ENCODE measurements at places on chromosomes 3 and 15.

GRCh38 chr3:11356269-11356668, 84.1 kb downstream of the ATG7 start:
- DNase-seq = no peak

GRCh38 chr3:25153561-25153960, 274.5 kb upstream of the RARB start:
- no peak for DNase-seq

GRCh38 chr15:83320404-83320803, 35.9 kb upstream of the BNC1 start:
- no peak for DNase-seq

DNA sequence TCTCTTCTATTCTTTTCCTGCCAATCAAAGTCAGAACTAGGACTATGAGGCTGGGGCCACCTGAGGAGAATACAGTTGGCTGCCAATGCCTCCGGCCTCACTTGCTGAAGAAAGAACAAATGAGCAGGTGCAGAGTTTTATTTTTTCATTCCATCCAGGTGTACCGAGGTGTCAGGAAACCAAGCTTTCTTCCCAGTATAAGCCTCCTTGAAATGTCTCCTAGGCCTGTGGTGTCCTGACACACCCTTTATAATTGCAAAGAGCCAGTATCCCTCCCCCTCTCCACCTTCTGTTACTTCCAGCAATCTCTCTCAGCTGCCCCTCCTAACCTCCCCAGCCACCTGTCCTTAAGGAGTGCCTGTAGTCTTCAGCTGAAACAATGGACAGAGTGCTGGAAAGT, 127.9 kb downstream of the SLC9A9 start:
- DNase-seq = no peak

- DNase-seq = no peak
Observed at GRCh38 chr3:63228677-63229076, 49.4 kb upstream of the SYNPR start.

GRCh38 chr3:11131371-11131770, 22.9 kb upstream of the HRH1 start:
- no peak for DNase-seq

GRCh38 chr3:133401374-133402135, 1.7 kb downstream of the BFSP2 start:
- DNase-seq = no peak

- no peak for DNase-seq
Observed at GRCh38 chr15:22978691-22979237, 1.4 kb downstream of the CYFIP1 start.

GRCh38 chr3:8767667-8768363, 1.6 kb downstream of the OXTR start:
- DNase-seq = no peak

- DNase-seq = no peak
Observed at GRCh38 chr3:102265720-102266119, 169.1 kb upstream of the ZPLD1 start.

- no peak for DNase-seq
Observed at GRCh38 chr3:194723846-194724618, 38.3 kb downstream of the FAM43A start.

- DNase-seq = no peak
Observed at GRCh38 chr3:24713516-24713915, 218.9 kb upstream of the THRB start.

DNA sequence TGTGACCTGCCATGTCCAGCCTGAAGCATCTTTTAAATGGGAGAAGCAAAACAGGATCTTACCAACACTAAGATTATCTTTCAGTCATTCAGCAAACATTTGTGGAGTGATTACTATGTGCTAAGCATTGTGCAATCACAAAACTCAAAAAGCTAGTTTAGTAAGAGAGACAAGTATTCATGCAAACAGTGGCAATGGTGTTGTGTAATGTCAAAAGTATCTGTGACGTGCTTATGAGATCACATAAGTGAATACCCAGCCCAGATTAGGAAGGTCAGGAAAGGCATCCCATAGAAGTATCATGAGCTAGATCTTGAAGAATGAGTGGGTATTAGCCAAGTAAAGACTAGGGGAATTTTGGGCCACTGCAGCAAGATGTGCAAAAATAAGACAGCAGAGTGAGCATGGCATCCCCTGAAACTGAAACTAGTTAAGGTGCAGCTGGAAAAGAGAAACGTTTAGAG, 32.1 kb downstream of the SEC62 start:
- no peak for DNase-seq

- no peak for DNase-seq
Observed at GRCh38 chr15:60350108-60350507, 47.7 kb downstream of the ANXA2 start.

GRCh38 chr15:61780278-61780980, 279.8 kb downstream of the VPS13C start:
- DNase-seq = no peak

DNA sequence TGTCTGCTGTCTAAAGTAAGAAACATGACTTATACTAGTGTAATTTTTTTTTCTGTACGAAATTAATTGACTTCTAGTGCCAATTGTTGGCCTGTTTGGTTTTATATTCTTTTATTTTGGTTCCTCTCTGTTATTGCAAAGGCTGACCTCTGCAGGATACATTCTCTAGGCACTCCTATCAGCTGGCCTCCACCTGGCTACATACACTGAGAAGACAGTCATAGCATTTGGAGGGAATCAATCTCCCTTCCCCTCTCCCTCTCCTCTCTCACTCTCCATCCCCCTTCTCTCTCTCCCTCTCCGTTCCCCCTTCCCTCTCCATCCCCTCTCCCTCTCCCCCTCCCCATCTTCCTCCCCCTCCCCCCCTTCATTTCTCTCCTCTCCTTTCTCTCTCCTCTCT, 116.7 kb downstream of the MCTP2 start:
- DNase-seq = no peak

GRCh38 chr3:59443618-59444293, 393.9 kb upstream of the CFAP20DC start:
- DNase-seq = no peak
